ENCODE measurements at places on chromosomes 3 and 15.
A peak's percentile ranks its signal among the peaks of the same experiment; 100 is the strongest.

GRCh38 chr3:60645801-60646200 is 605.5 kb downstream of the FHIT start:
- DNase-seq, result no peak

GRCh38 chr15:79540551-79540950 is 108.4 kb downstream of the MINAR1 start:
- DNase-seq, result no peak

- DNase-seq, result no peak
Measured at GRCh38 chr3:32759342-32759741, 58.5 kb upstream of the TRIM71 start.

DNA sequence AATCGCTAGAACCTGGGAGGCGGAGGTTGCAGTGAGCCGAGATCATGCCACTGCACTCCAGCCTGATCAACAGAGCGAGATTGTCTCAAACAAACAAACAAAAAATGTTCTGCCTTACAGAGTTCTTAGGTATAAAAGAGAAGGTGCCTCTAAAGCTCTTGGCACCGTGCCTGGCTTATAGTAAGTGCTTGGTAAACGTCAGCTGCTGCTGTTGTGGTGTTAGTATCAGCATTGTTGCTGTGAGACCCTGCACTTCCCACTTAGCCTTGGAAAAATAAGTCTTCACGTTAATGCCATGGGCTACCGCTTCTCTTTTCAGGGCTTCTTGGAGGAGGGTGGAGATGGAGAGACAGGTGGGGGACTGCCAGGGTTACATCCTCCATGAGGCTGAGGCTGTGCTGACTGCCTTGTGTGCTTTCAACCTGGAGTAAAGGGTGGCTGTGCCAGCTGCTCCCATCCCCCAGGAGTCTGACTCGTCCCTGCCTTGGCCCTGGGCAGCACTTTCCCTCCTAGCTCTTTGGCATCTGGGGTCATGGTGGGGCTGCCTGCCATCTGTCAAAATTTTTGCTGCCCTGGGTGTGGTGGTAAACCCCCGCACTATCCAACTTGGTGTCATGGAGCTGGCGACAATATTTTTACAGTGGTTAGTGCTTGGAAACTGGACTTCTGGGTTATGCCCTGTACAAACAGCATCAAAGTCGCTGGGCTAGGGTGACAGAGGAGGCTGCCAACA is 17.8 kb downstream of the FLNB start:
- no peak for DNase-seq

GRCh38 chr3:100523050-100523760 is 30.8 kb downstream of the TMEM45A start:
- no peak for DNase-seq

GRCh38 chr3:29067007-29067406 is 213.9 kb upstream of the RBMS3 start:
- no peak for DNase-seq

- DNase-seq, result no peak
Measured at GRCh38 chr3:24387493-24387892, 107.2 kb downstream of the THRB start.

GRCh38 chr3:120451806-120452205 is 1.0 kb upstream of the FSTL1 start:
- no peak for DNase-seq

- no peak for DNase-seq
Measured at GRCh38 chr15:57147621-57148020, 228.7 kb upstream of the CGNL1 start.

- DNase-seq, result no peak
Measured at GRCh38 chr3:177331203-177331835, 134.0 kb upstream of the TBL1XR1 start.

GRCh38 chr15:40957581-40958051 is 4.3 kb downstream of the CHAC1 start:
- no peak for DNase-seq

- no peak for DNase-seq
Measured at GRCh38 chr3:33645060-33645647, 72.9 kb downstream of the CLASP2 start.

GRCh38 chr3:37668431-37668817 is 193.3 kb upstream of the CTDSPL start:
- DNase-seq, result no peak

GRCh38 chr3:10010421-10010877 is 15.8 kb upstream of the FANCD2 start:
- DNase-seq, result no peak

DNA sequence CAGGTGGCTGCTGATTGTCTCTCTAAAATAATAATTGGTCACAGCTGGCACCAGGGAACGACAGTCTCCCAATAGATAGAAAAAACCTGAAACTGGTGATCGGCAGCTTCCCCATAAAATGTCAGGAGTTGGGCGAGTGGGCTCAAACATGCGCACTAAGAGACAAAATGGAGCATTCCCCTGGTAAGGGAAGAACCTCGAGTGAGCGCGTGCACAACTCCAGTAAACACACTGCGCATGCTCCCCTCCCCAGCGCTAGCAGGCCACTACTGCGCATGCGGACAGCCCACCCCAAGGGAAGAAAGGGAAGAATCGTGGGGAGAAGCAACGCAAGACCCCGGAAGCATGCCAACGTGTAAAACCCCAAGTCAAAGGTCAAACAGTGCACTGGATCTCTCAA is 7.7 kb upstream of the STARD5 start:
- DNase-seq, result no peak

DNA sequence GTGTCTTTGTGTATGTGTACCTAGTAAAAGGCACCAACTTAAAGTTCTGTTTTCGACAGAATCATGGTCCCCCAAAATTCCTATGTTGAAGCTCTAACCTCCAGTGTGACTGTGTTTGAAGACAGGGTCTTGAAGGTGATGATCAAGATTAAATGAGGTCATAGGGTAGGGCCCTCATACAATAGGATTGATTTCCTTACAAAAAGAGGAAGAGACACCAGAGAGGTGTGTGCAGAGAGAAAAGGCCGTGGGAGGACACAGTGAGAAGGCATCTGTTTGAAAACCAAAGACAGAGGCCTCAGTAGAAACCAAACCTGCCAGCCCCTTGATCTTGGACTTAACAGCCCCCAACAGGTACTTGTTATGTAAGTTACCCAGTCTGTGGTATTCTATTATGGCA is 52.0 kb upstream of the CORO2B start:
- DNase-seq, result no peak

- DNase-seq, result no peak
Measured at GRCh38 chr15:31373096-31373865, 46.6 kb downstream of the KLF13 start.

GRCh38 chr3:170180079-170180907 is 1.2 kb downstream of the PHC3 start:
- DNase-seq, result no peak

- no peak for DNase-seq
Measured at GRCh38 chr3:98778852-98779413, 15.8 kb downstream of the ST3GAL6 start.

- no peak for DNase-seq
Measured at GRCh38 chr15:89964232-89964954, 36.7 kb upstream of the ZNF710 start.

GRCh38 chr3:189233225-189233858 is 61.6 kb downstream of the TPRG1 start:
- DNase-seq, result peak; percentile 59

DNA sequence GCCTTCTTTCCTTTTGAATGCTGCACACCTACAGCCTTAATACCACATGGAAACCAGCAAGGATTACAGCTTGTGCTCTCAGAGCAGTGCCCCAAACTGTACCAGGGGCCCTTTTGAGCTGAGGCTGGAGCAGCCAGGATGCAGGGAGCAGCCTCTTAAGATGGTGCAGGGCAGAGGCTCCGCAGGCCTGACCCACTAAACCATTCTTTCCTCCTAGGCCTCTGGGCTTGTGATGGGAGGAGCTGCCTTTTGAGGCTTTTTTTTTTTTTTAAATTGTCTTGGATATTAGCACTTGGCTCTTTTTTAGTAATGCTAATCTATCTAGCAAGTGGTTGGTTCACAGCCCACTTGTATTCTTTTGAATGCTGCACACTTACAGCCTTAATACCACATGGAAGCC is 37.7 kb downstream of the PFN2 start:
- no peak for DNase-seq

- no peak for DNase-seq
Measured at GRCh38 chr3:127043731-127044510, 61.0 kb downstream of the PLXNA1 start.

GRCh38 chr3:13045241-13045903 is 27.9 kb downstream of the IQSEC1 start:
- no peak for DNase-seq

- no peak for DNase-seq
Measured at GRCh38 chr3:69052472-69052898, 352 bp upstream of the TMF1 start.

DNA sequence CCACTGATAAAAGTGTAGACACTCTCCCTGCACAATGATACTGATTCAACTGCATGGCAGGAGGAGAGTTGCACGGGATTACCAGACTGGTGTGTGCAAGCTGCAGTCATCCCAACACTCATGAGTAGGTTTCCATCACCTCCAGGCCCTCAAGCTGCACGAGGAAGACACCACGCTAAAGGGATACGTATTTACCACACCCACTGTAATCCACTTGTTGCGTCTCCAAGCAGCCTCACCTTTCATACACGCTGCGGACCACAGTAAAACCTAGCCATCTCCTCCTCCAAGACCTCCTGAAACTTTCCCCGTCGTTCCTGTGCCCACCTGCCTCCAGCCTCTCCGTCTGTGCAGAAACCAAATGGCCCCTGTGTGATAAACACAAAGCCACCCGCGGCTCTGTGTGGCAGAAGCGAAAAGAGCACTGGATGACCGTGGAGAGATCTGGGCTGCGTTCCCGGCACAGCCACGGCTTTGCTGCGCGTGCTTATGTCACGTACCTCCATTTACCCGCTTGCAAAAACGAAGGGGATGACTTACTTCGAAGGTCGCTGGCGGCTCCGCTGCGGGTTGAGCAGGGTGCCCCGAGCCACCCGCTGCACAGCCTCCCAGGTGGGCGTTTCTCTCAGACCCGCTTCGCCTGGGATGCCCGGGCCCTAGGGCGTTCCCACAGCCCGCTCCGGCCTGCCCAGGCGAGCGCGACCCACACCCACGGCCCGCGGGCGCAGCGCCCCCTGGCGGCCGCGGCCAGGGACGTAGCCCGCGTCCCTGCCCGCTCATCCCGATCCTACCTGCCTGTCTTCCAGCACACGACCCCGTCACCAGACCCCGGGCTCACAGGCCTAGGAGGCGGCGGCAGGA is 643 bp downstream of the ABCC5 start:
- DNase-seq, result peak; percentile 19

GRCh38 chr3:188271226-188271914 is 117.4 kb downstream of the LPP start:
- DNase-seq, result no peak

- no peak for DNase-seq
Measured at GRCh38 chr15:39301589-39301999, 279.3 kb upstream of the THBS1 start.

GRCh38 chr3:42815826-42816225 is 6.6 kb downstream of the ACKR2 start:
- DNase-seq, result no peak
